Lower lobe of right lung (tissue), 2 donors: ENCODE measurements at places on chromosomes 3 and 15. TPM values are rescaled to one million over a fixed set of nuclear protein-coding genes. Genes with fewer than 3 reads are reported as not detected.

The CX3CR1 gene
- total RNA-seq: 14.1 TPM

DNA sequence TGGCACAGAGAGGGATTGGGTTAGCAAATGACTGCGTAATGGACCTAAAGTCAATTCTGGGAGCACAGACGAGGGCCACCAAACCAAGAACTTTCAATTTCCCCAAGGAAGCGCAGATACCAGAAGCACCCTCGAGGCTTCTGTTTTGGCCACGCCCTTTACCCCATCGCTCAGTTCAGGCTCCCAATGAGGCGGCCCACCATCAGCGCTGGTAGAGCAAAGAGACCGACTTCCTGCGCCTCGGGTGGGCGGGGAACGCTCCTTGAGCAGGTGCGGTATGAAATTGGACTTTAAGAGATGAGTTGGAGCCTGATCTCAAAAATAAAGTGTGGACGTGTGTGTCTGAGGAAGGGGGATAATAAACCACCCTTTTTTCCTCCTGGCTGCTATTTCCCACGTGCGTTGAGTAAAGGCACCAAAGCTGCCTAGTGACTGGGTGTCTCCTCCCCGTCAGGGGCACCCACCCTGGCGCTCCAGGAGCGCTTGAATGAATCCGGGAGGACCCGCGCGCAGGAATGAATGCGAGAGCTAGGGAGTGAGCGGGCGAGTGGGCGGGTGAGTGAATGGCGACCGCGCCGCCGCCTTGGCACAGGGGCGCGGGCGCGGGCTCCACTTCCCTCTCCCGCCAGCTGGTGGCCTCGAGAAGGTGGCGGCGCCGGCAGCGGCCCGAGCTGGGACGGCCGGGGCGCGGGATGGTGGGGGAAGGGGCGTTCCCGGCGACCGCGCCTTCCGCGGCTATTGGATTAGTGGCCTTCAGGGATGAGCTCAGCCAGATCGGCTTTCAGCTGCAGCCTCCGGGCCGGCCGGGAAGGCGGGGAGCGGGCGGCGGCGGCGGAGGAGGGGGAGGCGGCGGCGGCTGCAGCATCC is at the start of gene SPSB4:
TSS of gene SPSB4 (plus strand) at position 772 of the 867 bp plus-strand sequence. CDS start 14,758 bp downstream, outside the sequence.
- peak; percentile 55 for DNase-seq
- no peaks in the 10 kb centered on the region for H3K36me3 ChIP-seq
- H3K27ac ChIP-seq: peak within 1 kb of the TSS; percentile 11
- H3K27me3 ChIP-seq: peaks cover 42% of the 10 kb centered on the region

GRCh38 chr3:133854264-133855001 is 41.2 kb downstream of the RAB6B start:
- H3K4me3 ChIP-seq: no peak overlapping the region
- no peaks in the 10 kb centered on the region for H3K36me3 ChIP-seq
- no peaks in the 10 kb centered on the region for H3K27me3 ChIP-seq
- no peaks in the 10 kb centered on the region for H3K4me1 ChIP-seq
- DNase-seq: no peak
- no peak overlapping the region for H3K27ac ChIP-seq

GRCh38 chr3:15628967-15629366 is 27.4 kb downstream of the BTD start:
- no peaks in the 10 kb centered on the region for H3K27me3 ChIP-seq
- H3K27ac ChIP-seq: no peak overlapping the region
- H3K4me3 ChIP-seq: no peak overlapping the region

DNA sequence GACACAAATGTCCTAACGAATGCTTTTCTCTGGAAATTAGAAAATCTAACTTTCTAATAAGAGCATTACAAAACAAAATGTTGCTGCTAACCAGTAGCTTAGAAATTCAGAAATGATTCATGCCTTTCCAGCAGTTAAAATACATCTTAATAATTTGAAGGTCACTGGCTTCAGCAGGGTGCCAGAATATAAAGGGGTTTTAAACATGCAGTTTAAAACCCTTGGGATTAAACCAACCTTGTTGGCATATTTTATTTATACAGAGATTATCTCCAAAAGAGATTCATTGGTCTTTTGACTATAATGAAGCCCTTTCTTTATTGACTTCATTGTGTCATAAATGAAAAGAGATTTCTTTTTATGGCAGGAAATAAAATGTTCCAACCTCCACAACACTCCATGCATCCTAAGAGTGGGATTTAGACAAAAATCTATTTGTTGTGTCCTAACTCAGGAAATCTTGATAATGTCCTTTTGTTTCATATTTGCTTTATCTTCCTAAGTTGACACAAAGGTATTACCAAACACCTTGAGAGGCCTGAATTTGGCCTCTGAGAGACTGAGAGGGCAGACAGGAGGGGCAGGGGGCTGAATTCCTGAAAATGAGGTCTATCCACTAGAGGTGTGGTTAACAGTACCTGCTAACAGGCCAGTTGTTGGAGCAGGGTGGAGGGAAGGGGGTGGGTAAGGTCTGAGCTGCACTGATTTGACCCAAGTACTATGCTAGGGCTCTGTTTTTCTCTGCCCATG is 124.4 kb downstream of the FEZF2 start:
- no peak overlapping the region for H3K27ac ChIP-seq
- no peaks in the 10 kb centered on the region for H3K4me1 ChIP-seq
- no peaks in the 10 kb centered on the region for H3K36me3 ChIP-seq
- no peaks in the 10 kb centered on the region for H3K27me3 ChIP-seq
- no peak overlapping the region for H3K4me3 ChIP-seq

DNA sequence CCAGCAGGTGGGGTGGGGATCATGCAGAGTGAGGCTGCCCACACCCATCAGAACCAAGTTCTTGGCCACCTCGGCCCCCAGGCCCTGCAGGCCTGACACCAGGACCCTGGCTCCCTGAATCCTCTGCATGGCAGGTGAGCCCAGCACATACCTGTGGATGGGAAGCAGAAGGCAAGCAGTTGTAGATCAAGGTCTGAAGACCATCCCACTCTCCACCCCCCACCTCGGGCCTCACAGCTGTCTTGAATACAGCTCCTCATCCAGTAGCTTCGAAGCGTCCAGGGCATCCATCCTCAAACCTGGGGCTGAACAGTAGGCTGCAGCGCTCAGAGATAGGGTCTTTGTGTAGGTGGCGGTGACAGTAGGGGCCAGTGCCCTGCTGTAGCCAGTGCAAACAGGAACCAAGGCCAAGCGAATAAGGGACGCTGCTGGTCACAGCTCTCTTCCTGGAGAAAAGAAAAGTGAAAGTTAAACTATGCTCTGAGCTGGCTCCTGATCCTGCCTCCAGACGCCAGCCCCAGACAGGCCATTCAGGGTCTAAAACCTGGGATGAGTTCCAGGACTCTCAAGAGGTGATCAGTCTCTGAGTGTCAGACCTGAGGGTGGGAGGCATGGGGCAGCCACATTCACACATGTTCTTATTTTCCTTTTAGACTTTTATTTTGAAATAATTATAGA is at the start of gene UBA7:
TSS of gene UBA7 (minus strand) at position 457 of the 678 bp plus-strand sequence. CDS start at position 291, 166 bp downstream.
- peak within 1 kb of the TSS; percentile 67 for H3K4me3 ChIP-seq
- no peaks in the 10 kb centered on the region for H3K27me3 ChIP-seq
- peaks cover 40% of the 10 kb centered on the region for H3K4me1 ChIP-seq

DNA sequence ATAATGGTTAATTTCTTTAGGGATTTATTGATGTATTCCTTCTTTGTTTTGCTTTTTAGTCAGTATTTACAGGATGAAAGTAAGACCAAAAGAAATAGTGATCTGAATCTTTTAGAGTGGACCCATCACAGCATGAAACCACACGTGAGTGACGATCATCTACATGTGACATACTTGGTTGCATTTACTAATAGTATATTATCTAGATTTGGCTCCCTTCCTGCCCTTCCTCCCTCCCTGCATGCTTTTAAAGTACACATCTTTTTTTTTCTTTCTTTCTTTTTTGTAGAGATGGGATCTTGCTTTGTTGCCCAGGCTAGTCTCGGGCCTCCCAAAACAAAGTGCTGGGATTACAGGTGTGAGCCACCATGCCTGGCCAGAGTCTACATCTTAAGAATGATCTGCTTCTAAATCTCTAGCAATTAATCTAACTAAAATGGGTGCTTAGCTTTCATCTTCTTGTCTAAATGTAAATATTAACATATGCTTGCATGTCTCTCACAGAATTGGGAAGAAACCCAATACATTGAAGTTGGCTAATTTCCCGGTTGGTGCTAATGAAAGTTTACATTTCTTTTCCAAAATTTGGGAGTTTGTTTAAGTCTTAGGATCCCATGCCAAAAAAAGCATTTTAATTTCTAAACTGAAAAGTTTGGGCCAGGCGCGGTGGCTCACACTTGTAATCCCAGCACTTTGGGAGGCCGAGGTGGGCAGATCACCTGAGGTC is 38.0 kb downstream of the SENP2 start:
- peaks cover 4% of the 10 kb centered on the region for H3K4me1 ChIP-seq
- no peak for DNase-seq
- no peak overlapping the region for H3K4me3 ChIP-seq
- H3K36me3 ChIP-seq: peaks cover 98% of the 10 kb centered on the region
- H3K27me3 ChIP-seq: no peaks in the 10 kb centered on the region
- H3K27ac ChIP-seq: no peak overlapping the region

- DNase-seq: no peak
- H3K4me3 ChIP-seq: no peak overlapping the region
- H3K27ac ChIP-seq: no peak overlapping the region
These were observed 689.0 kb downstream of the NTRK3 start for GRCh38 chr15:87567406-87568030.
